ENCODE measurements at places on chromosomes 13 and 19. TPM values are rescaled to one million over a fixed set of nuclear protein-coding genes. Genes with fewer than 3 reads are reported as not detected.

DNA sequence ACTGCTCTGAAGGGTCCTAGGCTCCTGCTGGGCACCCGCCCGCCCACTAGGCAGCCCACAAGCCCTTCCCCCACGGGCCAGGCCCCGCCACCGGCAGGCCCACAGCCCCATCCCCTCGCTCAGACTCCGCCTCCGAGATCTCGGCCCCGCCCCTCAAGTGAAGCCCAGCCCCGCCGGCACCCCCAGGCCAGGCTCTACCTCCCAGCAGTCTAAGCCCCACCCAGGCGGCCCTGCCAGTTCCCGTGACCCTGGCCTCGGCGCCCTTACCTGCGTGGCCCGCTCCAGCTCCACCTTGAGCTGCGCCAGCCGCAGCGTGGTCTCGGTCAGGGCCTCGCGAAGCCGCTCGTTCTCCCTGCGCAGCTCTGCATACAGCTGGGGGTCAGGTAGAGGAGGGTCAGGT lies 16.3 kb downstream of the EPS8L1 start:
- peaks cover 13% of the 10 kb centered on the region for H3K4me1 ChIP-seq
- no peak for DNase-seq
- H3K36me3 ChIP-seq, result peaks cover 33% of the 10 kb centered on the region
- no peak overlapping the region for H3K27ac ChIP-seq

- H3K36me3 ChIP-seq, result no peaks in the 10 kb centered on the region
- no peak overlapping the region for H3K27ac ChIP-seq
- H3K4me1 ChIP-seq, result no peaks in the 10 kb centered on the region
- DNase-seq, result peak; percentile 59
These were observed 8.6 kb downstream of the ISOC2 start for GRCh38 chr19:55452749-55453346.

DNA sequence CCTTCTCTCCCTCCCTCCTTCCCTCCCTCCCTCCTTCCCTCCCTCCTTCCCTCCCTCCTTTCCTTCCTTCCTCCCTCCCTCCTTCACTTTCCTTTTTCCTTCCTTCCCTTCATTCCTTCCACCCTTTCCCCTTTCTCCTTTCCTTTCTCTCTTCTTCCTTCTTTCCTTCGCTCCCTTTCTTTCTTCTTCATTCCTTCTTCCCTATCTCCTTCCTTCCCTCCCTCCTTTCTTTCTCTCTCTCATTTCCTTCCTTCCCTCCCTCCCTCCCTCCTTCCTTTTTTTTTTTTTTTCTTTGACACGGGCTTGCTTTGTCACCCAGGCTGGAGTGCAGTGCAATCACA lies 105.5 kb downstream of the IER2 start:
- peaks cover 3% of the 10 kb centered on the region for H3K27me3 ChIP-seq
- no peak overlapping the region for H3K4me3 ChIP-seq
- DNase-seq, result no peak
- no peak overlapping the region for H3K27ac ChIP-seq
- H3K36me3 ChIP-seq, result no peaks in the 10 kb centered on the region

DNA sequence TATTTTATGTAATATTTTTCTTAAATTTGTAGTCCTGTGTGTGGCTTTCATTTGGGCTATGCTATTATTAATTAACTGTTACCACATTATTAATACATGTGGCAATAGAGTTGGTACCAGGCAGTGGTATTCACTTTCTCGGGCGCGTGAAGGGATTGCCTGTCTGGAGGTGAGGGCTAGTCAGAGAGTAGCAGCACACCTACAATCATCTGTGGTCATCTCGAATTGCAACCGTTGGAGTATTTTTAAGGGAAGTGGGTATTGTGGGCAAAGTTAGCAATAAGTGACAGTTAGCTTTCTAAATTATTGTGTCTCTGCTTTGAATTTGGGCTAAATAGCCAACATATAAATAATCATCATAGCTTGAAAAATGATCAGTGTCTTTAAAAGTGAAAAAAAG lies 20.0 kb upstream of the GPR18 start:
- no peak overlapping the region for H3K4me3 ChIP-seq
- no peaks in the 10 kb centered on the region for H3K27me3 ChIP-seq
- DNase-seq, result no peak
- no peaks in the 10 kb centered on the region for H3K4me1 ChIP-seq
- no peaks in the 10 kb centered on the region for H3K36me3 ChIP-seq

DNA sequence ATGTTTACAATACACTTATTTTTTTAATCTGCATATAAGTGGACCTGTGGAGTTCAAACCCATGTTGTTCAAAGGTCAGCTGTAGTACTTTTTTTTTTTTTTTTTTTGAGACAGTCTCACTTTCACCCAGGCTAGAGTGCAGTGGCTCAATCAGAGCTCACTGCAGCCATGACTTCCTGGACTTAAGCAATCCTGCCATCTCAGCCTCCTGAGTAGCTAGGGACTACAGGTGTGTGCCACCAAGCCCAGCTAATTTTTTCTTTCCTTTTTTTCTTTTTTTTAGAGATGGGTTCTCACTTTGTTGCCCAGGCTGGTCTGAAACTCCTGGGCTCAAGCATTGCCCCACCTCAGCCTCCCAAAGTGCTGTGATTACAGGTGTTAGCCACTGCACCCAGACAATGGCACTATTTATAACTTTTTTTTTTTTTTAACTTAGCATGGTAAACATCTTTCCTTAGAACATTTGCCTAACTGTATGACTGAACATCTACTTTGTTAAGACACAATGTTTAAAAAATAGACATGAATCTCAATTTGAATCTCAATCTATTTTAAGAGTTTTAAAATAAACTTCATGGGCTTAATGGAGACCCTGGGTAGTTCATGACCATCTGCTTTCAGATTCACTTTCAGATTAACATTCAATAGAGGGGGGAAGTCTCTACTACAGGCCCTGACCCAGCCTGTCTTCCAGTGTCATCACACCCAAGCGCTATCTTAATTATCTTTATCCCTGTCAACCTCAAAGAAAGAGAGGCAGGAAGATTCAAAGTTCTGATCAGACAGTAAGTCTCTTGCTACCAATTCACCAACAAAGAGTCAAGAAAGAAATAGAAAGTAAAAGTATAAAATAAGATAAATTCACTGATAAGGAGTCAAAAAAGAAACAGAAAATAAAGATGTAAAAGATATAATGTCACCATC lies 97.7 kb upstream of the DOCK9 start:
- DNase-seq, result no peak
- no peaks in the 10 kb centered on the region for H3K36me3 ChIP-seq
- no peak overlapping the region for H3K4me3 ChIP-seq

GRCh38 chr13:53499576-53500133 lies 471.0 kb downstream of the OLFM4 start:
- no peak overlapping the region for H3K27ac ChIP-seq
- no peaks in the 10 kb centered on the region for H3K27me3 ChIP-seq
- no peaks in the 10 kb centered on the region for H3K36me3 ChIP-seq
- H3K4me3 ChIP-seq, result no peak overlapping the region
- no peak for DNase-seq

- no peak overlapping the region for H3K27ac ChIP-seq
- no peaks in the 10 kb centered on the region for H3K4me1 ChIP-seq
- no peaks in the 10 kb centered on the region for H3K27me3 ChIP-seq
- H3K36me3 ChIP-seq, result no peaks in the 10 kb centered on the region
- H3K4me3 ChIP-seq, result no peak overlapping the region
- no peak for DNase-seq
These were observed 277.9 kb downstream of the RBM26 start for GRCh38 chr13:79128158-79128557.

GRCh38 chr19:6906559-6907060 lies 19.2 kb downstream of the ADGRE1 start:
- no peaks in the 10 kb centered on the region for H3K36me3 ChIP-seq
- H3K27me3 ChIP-seq, result no peaks in the 10 kb centered on the region
- H3K4me1 ChIP-seq, result no peaks in the 10 kb centered on the region
- no peak for DNase-seq
- H3K27ac ChIP-seq, result no peak overlapping the region
- no peak overlapping the region for H3K4me3 ChIP-seq

- H3K27ac ChIP-seq, result no peak overlapping the region
- H3K27me3 ChIP-seq, result no peaks in the 10 kb centered on the region
- DNase-seq, result no peak
- no peaks in the 10 kb centered on the region for H3K36me3 ChIP-seq
- H3K4me1 ChIP-seq, result no peaks in the 10 kb centered on the region
These were observed 16.1 kb downstream of the LSM14A start for GRCh38 chr19:34188408-34188807.

DNA sequence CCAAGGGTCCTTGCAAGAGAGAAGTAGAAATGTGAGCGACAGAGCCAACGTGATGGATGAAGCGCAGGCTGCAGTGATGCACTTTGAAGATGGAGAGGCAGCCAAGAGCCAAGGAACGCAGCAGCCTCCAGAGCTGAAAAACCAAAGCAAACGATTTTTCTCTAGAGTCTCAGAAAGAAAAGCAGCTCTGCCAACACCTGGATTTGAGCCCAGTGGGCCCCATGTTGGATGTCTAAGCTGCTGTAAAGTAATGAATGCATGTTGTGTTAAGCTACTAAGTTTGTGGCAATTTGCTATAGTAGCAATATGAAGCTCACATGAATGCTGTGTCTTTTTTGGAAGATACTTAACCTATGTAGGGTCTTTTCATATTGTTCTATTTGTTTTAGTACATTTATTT lies 894.3 kb downstream of the EFNB2 start:
- no peaks in the 10 kb centered on the region for H3K27me3 ChIP-seq
- H3K27ac ChIP-seq, result no peak overlapping the region
- no peak overlapping the region for H3K4me3 ChIP-seq
- DNase-seq, result no peak
- no peaks in the 10 kb centered on the region for H3K4me1 ChIP-seq

DNA sequence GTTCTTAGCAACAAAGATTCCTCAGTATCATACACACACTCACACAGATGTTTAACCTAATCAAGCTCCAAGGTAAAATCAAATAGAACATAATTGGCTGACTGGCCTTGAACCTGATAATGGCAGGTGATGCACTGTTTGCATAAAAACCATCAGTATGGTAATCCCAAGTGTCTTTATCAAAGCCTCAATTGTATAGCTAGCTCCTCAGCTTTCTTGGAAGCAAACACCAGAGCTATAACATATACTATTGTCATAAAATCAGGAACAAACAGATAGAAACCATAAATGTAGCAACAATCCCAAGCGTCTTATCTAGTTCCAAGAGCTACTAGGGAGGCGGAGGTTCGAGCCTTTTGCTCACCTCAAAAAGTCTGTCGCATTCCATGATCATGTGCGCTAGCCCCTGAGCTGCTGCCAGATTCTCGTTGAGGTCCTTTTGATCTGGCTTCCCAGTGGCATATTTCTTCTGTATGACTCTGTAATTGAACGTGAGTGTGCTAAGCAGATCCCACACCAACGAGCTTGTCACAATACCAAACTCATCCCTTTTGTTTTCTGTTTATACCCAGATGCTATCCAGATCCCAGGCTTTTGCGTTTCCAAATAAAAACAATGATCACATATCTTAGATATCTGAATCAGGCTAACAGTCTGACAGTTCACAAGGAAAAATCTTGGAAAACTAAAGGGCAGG lies 95.3 kb downstream of the KL start:
- peaks cover 21% of the 10 kb centered on the region for H3K4me1 ChIP-seq
- DNase-seq, result peak; percentile 22
- peaks cover 23% of the 10 kb centered on the region for H3K36me3 ChIP-seq
- no peak overlapping the region for H3K27ac ChIP-seq

DNA sequence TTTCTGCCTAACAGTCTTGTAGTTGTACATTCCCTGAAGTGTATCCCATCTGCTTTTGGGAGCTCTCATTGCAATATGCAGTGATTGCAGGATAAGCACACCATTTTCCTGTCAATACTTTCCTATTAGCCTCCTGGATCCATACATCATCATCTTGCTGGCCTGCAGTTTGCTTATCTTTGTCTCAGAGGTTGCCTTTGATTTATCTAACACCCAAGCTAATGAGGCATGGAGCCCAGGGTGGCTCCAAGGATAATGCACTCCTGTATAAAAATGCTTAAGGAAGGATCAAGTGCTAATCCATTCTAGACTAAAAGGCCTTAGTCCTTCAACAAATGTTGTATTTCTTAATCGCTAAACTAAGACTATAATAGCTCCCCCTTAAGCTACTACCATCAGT lies 161.6 kb upstream of the OBI1 start:
- no peak overlapping the region for H3K4me3 ChIP-seq
- H3K27ac ChIP-seq, result no peak overlapping the region
- no peaks in the 10 kb centered on the region for H3K36me3 ChIP-seq
- H3K27me3 ChIP-seq, result no peaks in the 10 kb centered on the region

DNA sequence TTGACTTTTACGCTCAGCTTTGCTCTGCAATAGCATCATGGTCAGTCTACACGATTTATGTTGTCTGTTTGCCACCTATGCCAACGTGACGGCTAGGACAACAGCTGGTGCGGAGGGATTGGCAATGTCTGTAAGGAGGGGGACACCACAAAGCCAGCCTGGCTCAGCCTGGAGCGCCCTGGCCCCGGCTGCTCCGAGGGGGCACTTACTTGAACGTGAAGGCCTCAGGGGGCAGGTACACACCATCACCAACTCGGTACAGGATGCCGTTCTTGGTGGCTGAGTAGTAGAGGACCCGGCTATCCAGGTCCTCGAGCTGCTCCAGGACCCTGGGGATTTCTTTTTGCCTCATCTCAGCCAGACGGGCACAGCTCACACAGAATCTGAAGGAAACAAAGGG lies 26.4 kb upstream of the EIF3G start:
- no peaks in the 10 kb centered on the region for H3K4me1 ChIP-seq
- H3K27me3 ChIP-seq, result no peaks in the 10 kb centered on the region
- no peak for DNase-seq
- no peak overlapping the region for H3K27ac ChIP-seq

GRCh38 chr13:86757236-86757978 lies 913.8 kb upstream of the SLITRK5 start:
- H3K4me3 ChIP-seq, result no peak overlapping the region
- DNase-seq, result no peak
- H3K36me3 ChIP-seq, result no peaks in the 10 kb centered on the region
- no peaks in the 10 kb centered on the region for H3K4me1 ChIP-seq
- H3K27me3 ChIP-seq, result no peaks in the 10 kb centered on the region

DNA sequence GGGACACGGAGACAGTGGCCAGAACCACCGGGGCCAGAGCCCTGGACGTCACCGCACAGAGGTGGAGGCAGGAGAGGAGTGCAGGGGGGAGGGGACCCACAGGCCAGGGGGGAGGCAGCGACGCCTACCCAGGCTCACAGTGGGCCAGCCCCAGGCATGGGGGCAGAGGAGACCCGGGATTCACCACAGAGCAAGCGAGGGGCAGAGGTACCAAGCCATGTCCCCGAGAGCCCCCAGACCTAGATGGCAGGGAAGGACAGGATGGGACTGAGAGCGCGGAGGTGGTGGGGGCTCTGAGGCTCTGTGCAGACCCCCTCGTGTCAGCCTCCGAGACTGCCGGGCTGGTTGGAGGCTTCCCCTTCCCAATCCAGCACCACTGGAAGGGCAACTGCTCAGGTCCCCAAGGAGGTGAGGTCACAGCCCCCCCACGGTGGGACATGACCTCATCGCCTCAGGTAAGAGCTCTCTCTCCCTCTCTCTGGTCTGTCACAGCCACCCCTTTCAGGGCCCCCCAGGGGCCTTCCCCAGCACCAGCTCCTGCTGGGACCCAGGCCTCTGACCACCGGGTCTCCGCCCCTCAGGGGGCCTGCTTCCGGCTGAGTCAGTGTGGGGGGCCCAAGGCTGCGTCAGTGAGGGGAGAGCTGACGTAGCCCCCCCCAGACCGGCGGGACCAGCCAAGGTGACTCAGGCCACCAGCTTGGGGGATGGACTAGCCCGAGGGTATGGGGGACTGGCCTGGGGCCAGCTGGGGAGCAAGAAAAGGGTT lies 2.2 kb upstream of the IL11 start:
- no peak overlapping the region for H3K4me3 ChIP-seq
- DNase-seq, result no peak
- peaks cover 3% of the 10 kb centered on the region for H3K4me1 ChIP-seq
- H3K27ac ChIP-seq, result no peak overlapping the region

SIGLEC5 gene
- not detected for total RNA-seq

SIGLEC7 gene
- total RNA-seq, result not detected

PSG6 gene
- total RNA-seq, result not detected

ERICH4 gene
- not detected for total RNA-seq

MUC16 gene
- total RNA-seq, result not detected

TEX30 gene
- 14.5 TPM for total RNA-seq

PRODH2 gene
- not detected for total RNA-seq

ZGLP1 gene
- 5.3 TPM for total RNA-seq

ATG4D gene
- 19.8 TPM for total RNA-seq
